ENCODE measurements at places on chromosomes 2 and 18. TPM values are rescaled to one million over a fixed set of nuclear protein-coding genes. Genes with fewer than 3 reads are reported as not detected.

DNA sequence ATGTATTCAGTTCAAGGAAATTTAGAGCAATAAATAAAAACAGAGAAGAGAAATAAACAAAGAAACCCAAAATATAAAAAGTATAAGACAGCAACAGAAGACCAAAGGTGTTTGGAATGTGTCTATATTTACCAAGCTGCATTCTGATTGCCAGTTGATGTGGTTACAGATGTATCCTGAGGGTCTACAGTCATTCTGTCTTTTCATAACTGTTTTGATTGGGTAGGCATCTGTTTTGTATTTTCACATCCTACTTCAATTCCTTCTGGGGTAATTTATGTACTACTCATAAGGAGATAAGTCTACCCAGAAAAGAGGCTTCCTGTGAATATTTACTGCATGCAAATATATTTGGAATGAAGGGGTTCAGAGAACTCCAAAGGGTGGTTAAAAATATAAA, 596.8 kb upstream of the GCFC2 start:
- H3K27ac ChIP-seq = no peak overlapping the region
- no peaks in the 10 kb centered on the region for H3K4me1 ChIP-seq
- no peak overlapping the region for H3K4me3 ChIP-seq
- no peaks in the 10 kb centered on the region for H3K36me3 ChIP-seq
- no peak for DNase-seq

DNA sequence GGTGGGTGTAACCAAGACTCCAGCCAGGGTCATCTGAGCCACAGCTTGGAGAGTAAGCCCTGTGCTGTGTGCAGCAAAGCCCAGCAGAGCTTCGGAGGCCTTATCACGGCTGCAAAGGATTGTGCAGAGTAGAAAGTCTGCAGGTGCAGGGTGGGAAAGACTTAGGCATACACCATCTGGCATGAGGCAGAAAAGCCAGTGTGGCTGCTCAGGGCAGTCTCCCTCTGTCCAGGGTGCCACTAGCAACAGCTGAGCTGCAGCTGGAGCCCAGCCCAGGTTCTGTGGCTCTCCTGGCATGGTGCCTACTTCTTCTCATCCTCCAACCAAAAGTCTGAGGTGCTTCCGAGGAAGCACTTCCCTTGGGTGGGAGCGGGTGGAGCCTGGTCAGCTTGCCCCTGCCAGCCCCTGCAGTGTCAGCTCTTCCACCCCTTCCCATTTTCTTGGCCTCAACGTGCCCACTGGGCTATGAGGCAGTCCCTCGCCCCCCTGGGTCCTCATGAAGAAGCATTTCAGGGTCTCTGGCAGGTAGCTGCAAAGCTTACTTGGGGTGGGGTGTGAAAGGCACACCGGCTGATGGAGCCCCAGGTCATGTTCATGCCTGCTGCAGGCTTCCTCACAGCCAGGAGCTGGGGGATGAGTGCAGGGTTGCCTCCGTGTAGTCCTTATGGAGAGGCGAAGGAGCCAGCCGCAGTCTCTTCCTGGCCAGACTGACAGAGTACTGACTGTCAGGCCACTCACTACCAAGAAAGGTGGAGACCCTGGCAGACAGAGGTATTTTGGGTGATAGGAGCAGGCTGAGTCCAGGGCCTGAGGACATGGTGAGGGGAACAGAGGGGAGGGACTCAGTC, 4.8 kb downstream of the AMER3 start:
- no peak overlapping the region for H3K4me3 ChIP-seq
- peaks cover 15% of the 10 kb centered on the region for H3K27me3 ChIP-seq
- H3K27ac ChIP-seq = no peak overlapping the region
- no peak for DNase-seq
- H3K36me3 ChIP-seq = no peaks in the 10 kb centered on the region

- no peaks in the 10 kb centered on the region for H3K4me1 ChIP-seq
- H3K36me3 ChIP-seq = peaks cover 26% of the 10 kb centered on the region
Measured at GRCh38 chr2:159243529-159243928, 43.0 kb downstream of the WDSUB1 start.

The ARHGAP15 gene
- total RNA-seq = 11.1 TPM

The UPP2 gene
- total RNA-seq = not detected

DNA sequence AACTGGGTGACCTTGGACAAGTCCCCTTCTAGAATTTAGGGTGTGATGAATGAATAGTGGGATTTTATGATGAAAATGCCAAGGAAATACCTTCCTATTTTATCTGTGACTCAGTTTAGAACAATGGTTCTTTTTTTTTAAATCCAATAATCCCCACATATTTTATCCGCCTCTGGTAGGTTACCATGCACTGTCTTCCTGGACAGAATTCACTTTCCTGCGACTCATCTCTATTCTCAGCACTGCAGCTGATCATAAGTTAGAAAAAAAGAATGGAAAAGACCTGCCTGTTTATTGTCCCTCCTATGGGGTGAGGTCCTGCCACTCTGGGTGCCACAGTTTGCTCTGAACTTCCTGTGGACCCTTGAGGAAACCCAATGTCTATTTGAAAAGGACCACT, 73.1 kb downstream of the IRS1 start:
- DNase-seq = no peak
- no peak overlapping the region for H3K4me3 ChIP-seq
- H3K4me1 ChIP-seq = no peaks in the 10 kb centered on the region
- no peaks in the 10 kb centered on the region for H3K36me3 ChIP-seq
- H3K27me3 ChIP-seq = no peaks in the 10 kb centered on the region
- no peak overlapping the region for H3K27ac ChIP-seq

The CHRND gene
- not detected for total RNA-seq

- H3K36me3 ChIP-seq = no peaks in the 10 kb centered on the region
- H3K27me3 ChIP-seq = no peaks in the 10 kb centered on the region
- no peak overlapping the region for H3K27ac ChIP-seq
- no peaks in the 10 kb centered on the region for H3K4me1 ChIP-seq
Measured at GRCh38 chr2:178320011-178320585, 125.8 kb downstream of the OSBPL6 start.

DNA sequence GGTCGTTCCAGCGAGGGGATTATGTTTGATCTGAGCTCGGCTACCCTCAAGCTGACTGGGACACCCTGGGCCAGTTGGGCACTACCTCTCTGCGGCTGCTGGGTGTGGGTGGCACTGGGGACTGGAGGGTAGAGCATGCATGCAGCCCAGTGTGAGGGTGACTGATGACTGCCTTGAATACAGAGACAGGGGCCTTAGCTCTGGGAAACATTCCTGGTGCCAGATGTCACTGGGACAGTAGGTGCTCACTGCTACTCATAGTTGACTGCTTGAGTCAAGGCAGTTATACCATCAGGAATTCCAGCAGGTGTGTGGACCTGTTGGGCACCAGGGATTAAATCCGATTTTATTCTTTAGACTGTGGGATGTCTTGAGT, 33.6 kb upstream of the ATP6V1B1 start:
- H3K36me3 ChIP-seq = no peaks in the 10 kb centered on the region
- no peaks in the 10 kb centered on the region for H3K4me1 ChIP-seq
- DNase-seq = no peak
- peaks cover 100% of the 10 kb centered on the region for H3K27me3 ChIP-seq

- H3K4me3 ChIP-seq = no peak overlapping the region
- H3K4me1 ChIP-seq = peaks cover 2% of the 10 kb centered on the region
- H3K36me3 ChIP-seq = peaks cover 7% of the 10 kb centered on the region
- H3K27me3 ChIP-seq = no peaks in the 10 kb centered on the region
Measured at GRCh38 chr2:85390941-85391669, 19.1 kb downstream of the CAPG start.

DNA sequence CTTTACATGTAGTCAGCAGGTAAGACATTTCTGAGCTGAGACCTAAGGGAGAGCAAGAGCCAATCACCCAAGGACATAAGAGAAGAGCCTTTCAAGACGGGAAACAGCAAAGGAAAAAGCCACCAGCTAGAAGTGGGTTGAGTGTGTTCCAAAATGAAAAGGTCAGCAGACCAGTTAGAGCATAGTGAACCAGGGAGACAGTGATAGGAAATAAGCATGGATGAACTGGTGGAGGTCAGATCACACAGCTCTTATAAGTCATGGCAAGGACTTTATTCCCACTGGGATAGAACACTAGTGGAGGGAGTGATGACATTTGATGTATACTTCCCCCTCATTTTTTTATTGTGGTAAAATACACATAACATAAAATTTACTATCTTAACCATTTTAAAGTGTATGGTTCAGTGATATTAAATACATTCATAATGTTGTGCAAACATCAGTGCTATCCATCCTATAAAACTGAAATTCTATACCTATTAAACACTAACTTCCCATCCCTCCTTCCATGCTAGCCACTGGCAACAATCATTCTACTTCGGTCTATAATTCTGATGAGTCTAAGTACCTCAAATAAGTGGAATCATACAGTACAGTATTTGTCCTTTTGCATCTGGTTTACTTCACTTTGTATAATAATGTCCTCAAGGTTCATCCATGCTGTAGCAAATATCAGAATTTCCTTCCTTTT, 155.8 kb upstream of the WDSUB1 start:
- H3K36me3 ChIP-seq = peaks cover 65% of the 10 kb centered on the region
- DNase-seq = no peak
- no peak overlapping the region for H3K4me3 ChIP-seq
- H3K27ac ChIP-seq = no peak overlapping the region
- no peaks in the 10 kb centered on the region for H3K27me3 ChIP-seq

The GKN1 gene
- not detected for total RNA-seq

DNA sequence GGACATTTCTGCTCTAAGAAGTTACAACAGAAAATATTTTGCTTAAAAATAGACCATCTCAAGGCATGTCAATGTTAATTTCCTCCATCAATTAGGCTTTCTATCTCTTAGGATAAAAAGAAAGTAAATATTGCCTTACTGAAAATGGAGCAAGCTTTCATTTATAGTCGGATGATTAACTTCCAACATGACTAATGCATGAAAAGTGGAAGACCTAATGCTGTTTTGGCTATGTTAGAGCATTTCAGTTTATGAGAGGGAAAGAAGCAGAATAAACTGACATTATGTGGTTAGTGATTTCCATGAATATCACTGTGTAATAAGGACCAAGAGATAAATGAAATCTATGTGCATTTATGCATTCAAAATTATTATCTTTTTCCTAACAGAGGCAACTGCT, 475.2 kb upstream of the UBE2E3 start:
- no peak for DNase-seq
- no peaks in the 10 kb centered on the region for H3K27me3 ChIP-seq
- H3K4me1 ChIP-seq = no peaks in the 10 kb centered on the region

The EML6 gene
- 1.1 TPM for total RNA-seq

The GALNT14 gene
- 1.2 TPM for total RNA-seq

The TGFA gene
- total RNA-seq = 3.2 TPM

The CDK15 gene
- 0.28 TPM for total RNA-seq

DNA sequence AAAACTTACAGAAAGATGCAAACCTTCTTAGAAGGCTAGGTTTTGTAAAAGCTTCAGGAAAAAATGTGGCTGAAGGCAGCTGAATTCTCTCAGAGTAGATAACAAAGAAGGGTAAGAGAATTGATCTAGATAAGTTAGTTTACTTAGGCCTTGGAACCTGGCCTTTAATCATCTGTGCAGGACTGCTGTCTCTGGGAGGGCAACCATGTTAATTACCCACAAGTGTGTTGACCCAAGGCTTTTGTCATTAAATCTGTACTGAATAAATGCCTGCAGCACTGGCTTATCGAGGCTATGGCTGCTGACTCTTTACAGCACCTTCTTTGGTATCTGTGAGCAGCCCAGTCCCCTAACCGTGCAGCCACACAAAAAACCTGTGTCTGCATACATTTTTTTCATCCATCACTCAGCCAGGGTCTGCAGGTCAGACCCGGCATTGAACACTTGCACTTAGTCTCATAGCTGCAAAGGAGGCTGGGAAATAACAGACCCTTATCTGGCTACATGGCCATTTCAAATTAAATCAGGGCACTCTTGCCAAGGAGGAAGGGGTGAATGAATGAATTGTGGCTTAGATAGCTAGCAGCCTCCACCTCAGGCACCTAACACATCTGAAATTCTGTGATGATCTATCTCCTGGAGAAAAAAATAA, 120.2 kb upstream of the MSH2 start:
- DNase-seq = no peak
- no peaks in the 10 kb centered on the region for H3K4me1 ChIP-seq
- H3K27ac ChIP-seq = no peak overlapping the region
- H3K36me3 ChIP-seq = no peaks in the 10 kb centered on the region

GRCh38 chr18:3623769-3624545, 174.0 kb downstream of the TGIF1 start:
- H3K27me3 ChIP-seq = no peaks in the 10 kb centered on the region
- DNase-seq = peak; percentile 86
- no peaks in the 10 kb centered on the region for H3K36me3 ChIP-seq
- no peaks in the 10 kb centered on the region for H3K4me1 ChIP-seq

GRCh38 chr2:203396667-203397066, 68.5 kb downstream of the ABI2 start:
- no peaks in the 10 kb centered on the region for H3K36me3 ChIP-seq
- peaks cover 31% of the 10 kb centered on the region for H3K4me1 ChIP-seq
- H3K4me3 ChIP-seq = no peak overlapping the region
- H3K27ac ChIP-seq = peak overlapping the region; percentile 51
- no peaks in the 10 kb centered on the region for H3K27me3 ChIP-seq

DNA sequence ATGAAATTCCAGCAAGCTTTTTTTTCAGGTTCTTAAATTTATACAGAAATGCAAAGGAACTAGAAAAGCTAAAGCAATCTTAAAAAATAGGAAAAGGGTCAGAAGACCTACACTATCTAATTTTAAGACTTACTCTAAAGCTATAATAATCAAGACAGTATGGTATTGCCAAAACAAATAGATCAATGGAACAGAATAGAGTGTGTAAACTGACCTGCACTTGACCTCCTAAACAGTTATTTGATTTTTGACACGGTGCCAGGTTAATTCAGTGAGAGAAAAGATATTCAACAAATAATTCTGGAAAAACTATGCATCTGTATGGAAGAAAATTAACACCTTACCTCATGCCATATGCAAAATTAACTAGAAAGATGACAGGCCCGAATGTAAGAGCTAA, 73.6 kb downstream of the OLA1 start:
- H3K27me3 ChIP-seq = no peaks in the 10 kb centered on the region
- H3K36me3 ChIP-seq = no peaks in the 10 kb centered on the region

GRCh38 chr18:49082714-49083688, 132.2 kb upstream of the SMAD7 start:
- no peak overlapping the region for H3K27ac ChIP-seq
- no peaks in the 10 kb centered on the region for H3K4me1 ChIP-seq
- no peaks in the 10 kb centered on the region for H3K27me3 ChIP-seq
- H3K36me3 ChIP-seq = no peaks in the 10 kb centered on the region
- DNase-seq = no peak
- H3K4me3 ChIP-seq = no peak overlapping the region
